Hepatic stellate cell (primary cell): ENCODE measurements at places on chromosomes 6 and 20.
A peak's percentile ranks its signal among the peaks of the same experiment; 100 is the strongest.

- no peak for DNase-seq
Measured at GRCh38 chr6:45970326-45970725, 45.3 kb downstream of the CLIC5 start.

DNA sequence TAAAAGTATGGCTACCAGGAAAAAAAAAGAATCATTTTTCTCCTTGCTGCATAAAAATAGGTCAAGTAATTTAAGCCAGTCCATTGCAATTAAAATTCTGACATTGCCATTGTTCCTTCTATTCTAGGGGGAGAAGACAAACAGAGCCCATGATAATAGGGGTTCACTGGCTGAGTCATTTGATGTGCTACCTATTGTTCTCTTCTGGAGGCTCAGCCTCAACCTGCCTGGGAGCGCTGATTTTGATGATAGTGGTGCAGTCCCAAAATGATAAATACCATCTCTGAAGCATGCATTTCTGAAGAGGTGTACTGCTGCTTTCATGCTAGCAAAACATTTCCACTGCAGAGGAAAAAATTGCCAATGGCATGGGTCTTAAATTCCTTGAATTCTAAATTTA lies 5.8 kb downstream of the CITED2 start:
- no peak for DNase-seq

DNA sequence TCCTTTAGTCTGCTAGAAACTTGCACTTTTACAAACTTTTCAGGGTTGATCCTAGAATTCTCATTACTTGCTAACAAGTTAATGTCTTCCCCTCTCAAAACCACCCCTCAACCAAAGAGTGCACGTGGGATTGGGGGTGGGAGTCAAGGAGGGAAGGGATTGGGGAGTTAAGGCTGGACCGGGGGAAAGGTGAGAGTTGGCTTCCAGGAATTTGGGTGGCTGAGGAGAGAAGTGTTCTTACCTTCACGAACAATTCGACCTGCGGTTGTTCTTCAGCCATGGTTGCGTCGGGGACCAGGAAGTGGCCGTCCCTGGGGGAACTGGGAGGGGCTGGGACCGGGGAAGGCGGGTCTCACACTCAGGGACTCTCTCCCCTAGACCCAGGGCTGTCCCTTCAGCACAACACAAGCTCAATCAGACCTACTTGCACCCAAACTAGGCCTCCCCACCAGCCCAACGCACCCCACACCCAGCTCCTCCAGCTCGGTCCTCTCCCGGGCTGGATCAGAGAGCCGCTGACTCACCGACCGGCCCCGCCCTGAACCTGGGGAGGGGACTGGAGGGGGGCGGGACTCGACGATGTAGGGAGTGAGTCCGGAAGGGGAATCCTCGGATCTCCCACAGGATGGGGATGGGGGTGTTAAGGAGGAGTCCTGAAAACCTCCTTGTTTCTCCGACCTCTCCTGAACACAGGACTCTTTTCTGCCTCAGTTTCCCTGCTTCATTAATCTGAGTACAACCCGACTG lies at the start of gene CLIC1:
CLIC1 (minus strand) TSS at position 510 of the 747 bp plus-strand sequence; CDS start at position 280, 230 bp downstream.
- peak; percentile 93 for DNase-seq

DNA sequence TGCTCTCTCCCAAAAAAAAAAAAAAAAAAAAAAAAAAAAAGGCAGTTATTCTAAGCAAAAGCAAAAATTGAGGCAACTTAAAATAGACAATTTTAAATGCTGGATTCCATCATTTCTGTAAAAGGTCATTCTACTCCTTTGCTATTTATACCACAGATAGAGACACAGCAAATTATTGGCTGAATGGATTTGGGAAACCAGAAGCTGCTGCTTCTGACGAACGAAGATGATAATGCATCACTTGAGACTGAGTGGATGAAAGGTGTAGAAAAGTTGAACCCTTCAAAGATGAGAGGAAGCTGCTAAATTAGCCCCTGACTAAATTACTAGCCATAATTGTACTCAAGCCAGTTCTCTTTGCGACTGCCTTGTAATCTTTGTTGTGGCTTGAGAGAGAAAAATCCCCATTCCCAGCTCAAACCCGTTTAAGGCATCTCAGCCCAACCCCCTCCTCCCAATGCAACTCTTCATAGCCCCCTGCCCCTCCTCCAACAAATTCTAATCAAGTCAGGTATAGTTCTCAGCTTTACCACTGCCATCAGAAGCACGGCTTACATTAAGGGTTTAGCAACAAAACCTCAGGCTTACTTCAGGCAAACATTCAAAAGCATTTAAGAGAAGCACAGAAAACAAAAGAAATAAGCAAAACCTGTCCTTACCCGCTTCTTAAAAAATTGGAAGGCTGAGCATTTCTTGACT lies 1.0 kb downstream of the SGK1 start:
- no peak for DNase-seq

- DNase-seq = no peak
Measured at GRCh38 chr6:156774863-156775405, 2.2 kb upstream of the ARID1B start.

GRCh38 chr20:59774921-59775686 lies 158.3 kb downstream of the SYCP2 start:
- no peak for DNase-seq

DNA sequence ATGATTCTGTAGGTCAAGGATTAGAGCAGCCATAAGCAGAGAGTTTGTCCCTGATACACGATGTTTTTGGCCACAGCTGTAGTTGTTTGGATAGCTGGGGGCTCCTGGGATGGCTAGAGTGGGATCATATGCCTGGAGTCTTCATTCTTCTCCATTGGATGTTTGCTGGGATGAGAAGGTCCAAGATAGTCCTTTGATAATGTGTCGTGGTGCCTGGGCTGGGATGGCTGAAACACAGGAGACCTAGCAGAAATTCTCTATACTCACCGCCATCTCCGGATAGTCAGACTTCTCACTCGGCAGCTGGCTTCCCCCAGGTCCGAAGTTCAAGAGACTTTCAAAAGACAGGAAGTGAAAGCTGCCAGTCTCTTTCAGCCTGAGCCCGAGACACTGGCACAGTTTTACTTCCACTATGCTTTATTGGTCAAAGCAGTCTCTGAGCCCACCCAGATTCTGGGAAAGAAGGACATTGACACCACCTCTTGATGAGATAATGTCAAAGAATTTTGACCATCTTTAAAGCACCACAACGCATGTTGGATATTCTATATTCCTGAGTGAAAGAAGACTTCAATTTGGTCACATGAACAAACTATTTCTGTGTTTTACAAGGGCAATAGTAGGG lies 16.0 kb downstream of the MARCKS start:
- DNase-seq = no peak
